ENCODE measurements at places on chromosomes 1 and 21. TPM values are rescaled to one million over a fixed set of nuclear protein-coding genes. Genes with fewer than 3 reads are reported as not detected.

- H3K4me1 ChIP-seq, result no peaks in the 10 kb centered on the region
- H3K36me3 ChIP-seq, result peaks cover 12% of the 10 kb centered on the region
- no peak for DNase-seq
- H3K4me3 ChIP-seq, result no peak overlapping the region
- peak overlapping the region; percentile 59 for H3K27ac ChIP-seq
Measured at GRCh38 chr1:8495928-8496401, 178.1 kb downstream of the SLC45A1 start.

GRCh38 chr1:244603498-244603897, 49.4 kb upstream of the DESI2 start:
- H3K4me3 ChIP-seq, result no peak overlapping the region
- no peak for DNase-seq
- H3K27ac ChIP-seq, result no peak overlapping the region
- H3K4me1 ChIP-seq, result no peaks in the 10 kb centered on the region
- no peaks in the 10 kb centered on the region for H3K27me3 ChIP-seq

GRCh38 chr1:170494369-170494768, 37.6 kb upstream of the GORAB start:
- no peak overlapping the region for H3K4me3 ChIP-seq
- DNase-seq, result no peak
- no peaks in the 10 kb centered on the region for H3K36me3 ChIP-seq
- H3K4me1 ChIP-seq, result no peaks in the 10 kb centered on the region
- no peaks in the 10 kb centered on the region for H3K27me3 ChIP-seq
- H3K27ac ChIP-seq, result no peak overlapping the region

DNA sequence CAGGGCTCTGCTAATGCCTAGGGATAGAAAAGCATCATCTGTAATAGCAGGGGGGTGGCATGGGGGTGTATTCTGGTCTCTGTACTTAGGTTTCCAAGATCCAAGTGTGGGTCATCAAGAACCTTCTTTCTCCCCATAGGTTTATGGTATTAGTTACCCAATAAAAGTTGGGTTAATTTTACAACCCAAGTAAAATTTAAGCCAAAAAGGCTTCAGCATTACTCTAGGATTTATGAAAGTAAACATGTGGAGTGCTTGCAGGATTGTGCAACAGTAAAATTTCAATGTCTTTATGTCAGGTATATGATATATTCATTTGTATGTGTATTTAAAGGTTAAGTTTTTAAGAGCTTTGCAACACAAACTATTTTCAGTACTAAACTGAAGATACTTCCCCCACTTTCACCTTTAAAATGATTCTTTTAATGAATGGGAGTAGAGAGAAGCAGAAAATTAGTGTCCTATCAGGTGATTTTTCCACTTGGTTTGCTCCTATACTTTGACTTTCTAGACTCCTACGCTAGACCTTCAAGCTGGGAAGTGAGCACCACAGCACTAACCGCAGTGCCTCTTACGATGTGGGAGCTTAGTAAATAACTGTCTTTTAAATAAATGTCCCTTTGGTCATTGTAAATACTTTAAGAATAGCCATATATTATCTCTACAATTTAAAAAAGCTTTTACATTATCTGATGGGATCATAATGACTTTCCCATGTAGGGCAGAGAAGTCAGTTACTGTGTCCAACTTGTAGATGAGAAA, 67.8 kb upstream of the UBE2U start:
- DNase-seq, result no peak
- no peaks in the 10 kb centered on the region for H3K27me3 ChIP-seq
- H3K27ac ChIP-seq, result no peak overlapping the region
- H3K36me3 ChIP-seq, result no peaks in the 10 kb centered on the region

DNA sequence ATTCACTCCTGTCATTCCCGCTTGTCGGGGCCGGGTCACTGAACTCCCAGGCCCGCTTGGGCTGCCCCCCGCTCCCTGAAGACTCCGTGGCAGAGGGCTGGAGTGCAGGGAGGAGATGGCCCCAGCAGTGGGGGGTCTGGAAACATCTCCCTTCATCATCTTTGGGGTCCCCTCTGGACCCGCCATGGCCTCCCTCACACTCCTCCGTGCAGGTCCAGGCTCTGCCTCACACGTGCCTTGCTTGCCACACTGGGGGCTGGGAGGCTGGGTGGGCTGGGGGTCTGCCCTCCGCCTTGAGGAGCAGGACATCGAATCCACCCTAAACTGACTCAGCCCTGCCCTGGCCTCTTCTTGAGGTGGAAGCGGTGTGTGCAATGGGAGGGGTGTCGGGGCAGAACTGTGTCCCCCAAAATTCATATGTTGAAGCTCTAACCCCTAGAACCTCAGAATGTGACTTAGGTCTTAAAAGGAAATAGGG, 35.2 kb downstream of the POFUT2 start:
- no peak overlapping the region for H3K4me3 ChIP-seq
- H3K4me1 ChIP-seq, result no peaks in the 10 kb centered on the region
- no peaks in the 10 kb centered on the region for H3K36me3 ChIP-seq

DNA sequence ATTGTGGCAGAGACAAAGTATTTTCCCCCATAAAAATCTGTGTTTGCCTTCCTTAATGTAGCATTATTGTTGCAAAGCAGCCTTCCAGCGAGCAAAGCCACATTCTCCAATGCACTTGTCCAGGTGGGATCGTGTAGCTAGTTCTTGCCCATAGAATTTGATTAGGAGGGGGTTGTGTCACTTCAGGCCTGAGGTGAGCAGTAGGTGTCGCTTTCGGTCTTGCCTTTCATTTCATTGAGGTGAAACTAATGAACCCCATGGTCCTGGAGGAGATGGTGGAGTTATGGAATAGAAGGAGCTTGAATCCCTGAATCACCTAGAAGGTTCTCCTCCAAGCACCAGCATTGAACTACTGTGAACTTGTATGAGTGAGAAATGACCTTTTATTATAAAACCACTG, 318.9 kb upstream of the PBX1 start:
- no peak for DNase-seq
- no peak overlapping the region for H3K27ac ChIP-seq
- no peaks in the 10 kb centered on the region for H3K36me3 ChIP-seq
- H3K27me3 ChIP-seq, result no peaks in the 10 kb centered on the region

DNA sequence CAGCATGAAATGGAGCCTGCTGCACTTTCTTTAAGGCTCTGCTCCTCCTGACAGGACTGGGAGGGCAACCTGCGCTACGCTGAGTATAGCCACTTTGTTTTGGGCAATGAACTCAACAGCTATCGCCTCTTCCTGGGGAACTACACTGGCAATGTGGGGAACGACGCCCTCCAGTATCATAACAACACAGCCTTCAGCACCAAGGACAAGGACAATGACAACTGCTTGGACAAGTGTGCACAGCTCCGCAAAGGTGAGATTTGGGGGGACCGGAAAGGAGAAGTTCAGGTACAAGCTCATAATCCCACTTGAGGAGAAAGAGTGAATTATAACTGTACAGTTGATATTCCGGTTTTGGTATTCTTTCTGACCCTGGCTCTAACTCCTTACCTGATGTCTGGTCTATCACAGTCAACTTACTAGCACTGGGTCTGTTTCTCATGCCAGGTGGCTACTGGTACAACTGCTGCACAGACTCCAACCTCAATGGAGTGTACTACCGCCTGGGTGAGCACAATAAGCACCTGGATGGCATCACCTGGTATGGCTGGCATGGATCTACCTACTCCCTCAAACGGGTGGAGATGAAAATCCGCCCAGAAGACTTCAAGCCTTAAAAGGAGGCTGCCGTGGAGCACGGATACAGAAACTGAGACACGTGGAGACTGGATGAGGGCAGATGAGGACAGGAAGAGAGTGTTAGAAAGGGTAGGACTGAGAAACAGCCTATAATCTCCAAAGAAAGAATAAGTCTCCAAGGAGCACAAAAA, 5.4 kb downstream of the ANGPTL7 start:
- H3K36me3 ChIP-seq, result peaks cover 88% of the 10 kb centered on the region
- DNase-seq, result no peak
- H3K4me3 ChIP-seq, result no peak overlapping the region
- no peaks in the 10 kb centered on the region for H3K27me3 ChIP-seq
- no peaks in the 10 kb centered on the region for H3K4me1 ChIP-seq

- no peaks in the 10 kb centered on the region for H3K36me3 ChIP-seq
- no peak for DNase-seq
- H3K27ac ChIP-seq, result no peak overlapping the region
- no peak overlapping the region for H3K4me3 ChIP-seq
Measured at GRCh38 chr1:93744299-93744988, 62.8 kb upstream of the BCAR3 start.

DNA sequence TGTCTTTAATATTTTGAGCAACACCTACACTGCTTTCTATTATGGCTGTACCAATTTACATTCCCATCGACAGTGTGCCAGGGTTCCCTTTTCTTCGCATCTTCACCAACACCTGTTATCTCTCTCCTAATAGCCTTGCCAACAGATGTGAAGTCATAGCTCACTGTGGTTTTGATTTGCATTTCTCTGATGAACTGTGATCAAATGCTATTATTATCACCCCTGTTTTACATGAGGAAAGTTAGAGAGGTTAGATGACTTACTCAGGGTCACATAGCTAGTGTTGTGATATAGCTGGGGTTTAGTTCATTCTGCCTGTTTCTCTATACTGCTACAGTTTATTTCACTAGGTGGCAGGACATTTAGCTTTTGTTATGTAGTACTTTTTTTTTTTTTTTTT, 204.1 kb downstream of the FMN2 start:
- no peak overlapping the region for H3K27ac ChIP-seq
- no peaks in the 10 kb centered on the region for H3K27me3 ChIP-seq
- H3K36me3 ChIP-seq, result no peaks in the 10 kb centered on the region
- no peaks in the 10 kb centered on the region for H3K4me1 ChIP-seq
- no peak for DNase-seq

- no peak for DNase-seq
- H3K4me1 ChIP-seq, result no peaks in the 10 kb centered on the region
- H3K4me3 ChIP-seq, result no peak overlapping the region
- H3K27me3 ChIP-seq, result no peaks in the 10 kb centered on the region
- H3K27ac ChIP-seq, result no peak overlapping the region
- no peaks in the 10 kb centered on the region for H3K36me3 ChIP-seq
Measured at GRCh38 chr1:217660353-217661062, 29.4 kb downstream of the SPATA17 start.

GRCh38 chr1:54122135-54122751, 30.6 kb downstream of the CDCP2 start:
- no peak overlapping the region for H3K27ac ChIP-seq
- no peaks in the 10 kb centered on the region for H3K36me3 ChIP-seq
- DNase-seq, result no peak
- no peak overlapping the region for H3K4me3 ChIP-seq
- no peaks in the 10 kb centered on the region for H3K27me3 ChIP-seq

DNA sequence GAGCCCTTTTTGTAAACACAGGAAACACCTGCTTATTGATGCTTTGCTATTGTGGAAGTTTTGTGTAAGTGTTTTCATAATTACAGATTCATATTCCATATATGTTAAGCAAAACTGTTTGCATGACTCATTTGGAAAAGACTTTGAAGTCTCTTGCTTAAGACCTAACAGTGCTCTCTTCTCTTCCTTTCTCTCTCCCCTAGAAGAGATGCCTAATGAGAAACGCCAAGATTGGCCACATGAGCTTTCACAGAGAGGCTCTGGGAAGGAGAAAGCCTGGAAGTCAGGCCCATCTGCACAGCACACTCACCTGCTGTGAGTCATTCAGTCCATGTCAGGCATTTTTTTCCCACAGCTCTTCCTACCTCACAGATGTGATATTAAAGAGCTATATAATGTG, 101.6 kb upstream of the PALMD start:
- DNase-seq, result no peak
- no peak overlapping the region for H3K27ac ChIP-seq
- H3K27me3 ChIP-seq, result no peaks in the 10 kb centered on the region
- no peak overlapping the region for H3K4me3 ChIP-seq
- no peaks in the 10 kb centered on the region for H3K36me3 ChIP-seq

DNA sequence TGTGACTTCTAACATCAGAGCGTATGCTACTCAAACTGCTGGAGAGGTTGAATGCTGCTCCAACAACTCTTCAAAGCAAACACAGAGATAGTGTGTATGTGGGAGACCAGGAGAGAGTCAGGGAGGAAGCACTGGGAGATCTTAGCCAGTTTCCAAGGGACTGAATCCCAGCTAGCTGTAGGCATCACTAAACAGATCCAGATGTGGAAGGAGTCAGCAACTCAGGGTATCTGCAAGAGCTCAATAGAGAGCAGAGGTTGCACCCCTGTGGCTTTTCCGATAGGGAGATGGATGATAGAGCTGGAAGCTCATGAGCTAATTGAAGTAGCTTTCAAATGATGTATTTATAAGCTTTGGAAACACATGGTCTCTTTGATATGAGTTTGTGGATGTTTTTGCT, 168.9 kb upstream of the HOOK1 start:
- H3K4me3 ChIP-seq, result no peak overlapping the region
- no peaks in the 10 kb centered on the region for H3K36me3 ChIP-seq
- H3K4me1 ChIP-seq, result no peaks in the 10 kb centered on the region
- H3K27ac ChIP-seq, result no peak overlapping the region
- no peak for DNase-seq

DNA sequence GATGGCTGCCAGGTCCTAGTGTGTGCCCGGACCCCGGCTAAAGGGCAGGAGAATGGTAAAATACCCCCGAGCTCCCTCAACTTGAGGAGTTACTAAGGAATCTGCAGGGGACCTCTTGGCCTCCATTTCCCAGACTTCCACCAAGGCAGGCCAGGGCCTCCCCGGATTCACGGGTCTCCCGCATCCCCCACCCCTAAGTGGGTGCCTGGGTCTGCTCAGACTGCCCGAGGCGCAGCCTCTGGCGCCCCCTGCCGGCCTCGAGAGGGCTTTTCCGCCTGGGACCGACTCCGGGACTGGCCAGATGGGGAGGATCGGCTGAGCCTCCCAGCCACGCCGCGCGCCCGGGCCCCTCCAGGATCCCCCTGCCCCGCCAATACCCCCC, 1.7 kb downstream of the PLEKHG5 start:
- H3K4me3 ChIP-seq, result peak overlapping the region; percentile 84
- H3K36me3 ChIP-seq, result no peaks in the 10 kb centered on the region
- H3K27ac ChIP-seq, result no peak overlapping the region
- DNase-seq, result peak; percentile 68
- H3K27me3 ChIP-seq, result no peaks in the 10 kb centered on the region

DNA sequence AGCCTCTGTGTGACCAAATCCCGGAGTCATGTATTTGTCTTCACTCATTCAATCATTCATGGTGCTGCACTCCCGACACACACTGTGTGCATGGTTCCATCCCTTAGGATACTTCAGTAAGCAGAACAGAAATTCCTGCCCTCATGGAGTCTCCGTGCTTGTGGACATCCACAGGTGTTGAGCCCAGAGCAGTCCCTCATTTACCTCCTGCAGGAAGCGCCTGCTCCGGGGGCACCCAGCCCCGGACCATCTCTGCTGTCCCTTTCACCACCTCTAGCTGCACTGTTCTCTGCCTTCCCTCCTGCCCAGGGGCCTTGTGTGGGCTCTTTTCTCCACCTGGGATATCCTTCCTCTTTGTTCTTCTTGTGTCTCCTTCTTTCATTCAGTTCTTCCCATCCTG, 9.5 kb upstream of the ZBTB21 start:
- no peaks in the 10 kb centered on the region for H3K36me3 ChIP-seq
- H3K27me3 ChIP-seq, result peaks cover 33% of the 10 kb centered on the region
- H3K4me3 ChIP-seq, result no peak overlapping the region
- no peaks in the 10 kb centered on the region for H3K4me1 ChIP-seq
- no peak overlapping the region for H3K27ac ChIP-seq

- H3K27ac ChIP-seq, result no peak overlapping the region
- no peak for DNase-seq
- H3K4me1 ChIP-seq, result peaks cover 8% of the 10 kb centered on the region
Measured at GRCh38 chr21:15050568-15051377, 14.0 kb downstream of the NRIP1 start.

The OLFML3 gene
- 0.63 TPM for total RNA-seq

The TMEM81 gene
- 7.0 TPM for total RNA-seq

The NUDT4B gene
- 0.55 TPM for total RNA-seq

The LAD1 gene
- total RNA-seq, result 1.1 TPM

The GSTM2 gene
- total RNA-seq, result 62.9 TPM

The TOR1AIP1 gene
- 60.3 TPM for total RNA-seq

The VAMP3 gene
- total RNA-seq, result 39.2 TPM

The TMCC2 gene
- total RNA-seq, result 1.8 TPM

The KRTAP19-5 gene
- total RNA-seq, result not detected

The UMODL1 gene
- total RNA-seq, result 0.16 TPM

The CCDC190 gene
- not detected for total RNA-seq

The CHRM3 gene
- total RNA-seq, result 1.3 TPM

Data from T-cell (primary cell).